ENCODE measurements at places on chromosomes 1 and 21. TPM values are rescaled to one million over a fixed set of nuclear protein-coding genes. Genes with fewer than 3 reads are reported as not detected.

- no peak for DNase-seq
Measured at GRCh38 chr1:40928699-40929098, 50.8 kb upstream of the CTPS1 start.

DNA sequence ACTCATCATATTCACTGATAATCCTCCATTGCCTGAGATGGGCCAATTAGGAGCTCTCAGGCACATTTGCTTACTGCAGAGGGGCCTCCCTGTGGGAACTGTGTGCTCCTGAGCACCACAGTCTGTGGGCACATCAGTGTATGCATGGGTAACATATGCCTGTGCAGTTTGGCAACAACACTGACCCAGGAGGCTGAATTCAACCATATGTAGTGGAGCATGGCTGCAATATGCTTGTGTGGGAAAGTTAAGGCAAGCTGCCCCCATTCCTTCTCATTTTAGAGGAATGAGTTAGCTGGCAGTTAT, 11.8 kb upstream of the FMOD start:
- DNase-seq: no peak

DNA sequence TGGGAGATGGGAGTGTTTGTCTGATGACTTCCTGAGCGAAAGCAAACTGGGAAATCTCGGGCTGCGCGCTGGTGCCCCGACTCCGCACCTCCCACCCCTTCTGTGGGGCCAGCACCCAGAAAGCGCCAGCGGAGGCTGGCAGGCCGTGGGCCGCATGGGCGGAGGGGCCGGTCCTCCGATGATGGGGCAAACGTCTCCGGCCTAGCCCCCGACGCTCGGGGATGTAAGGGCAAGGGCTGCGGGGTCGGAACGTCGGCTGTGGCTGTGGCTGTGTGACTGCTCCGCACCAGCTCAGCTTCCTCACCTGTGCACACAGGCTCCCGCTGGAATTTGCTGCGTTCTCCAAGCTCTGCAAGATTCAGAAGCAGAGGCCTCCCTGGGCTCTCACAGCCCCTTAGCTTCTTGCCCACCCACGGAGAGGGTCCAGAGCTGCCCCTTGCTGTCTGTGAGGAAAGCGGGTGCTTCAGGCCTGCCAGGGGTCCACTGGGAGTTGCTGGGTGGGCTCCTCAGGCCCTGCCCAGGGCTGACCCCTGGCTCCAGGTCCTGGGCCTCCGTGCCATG, 35.0 kb downstream of the COL18A1 start:
- DNase-seq: no peak

CTSS gene
- total RNA-seq: 21.3 TPM

DNA sequence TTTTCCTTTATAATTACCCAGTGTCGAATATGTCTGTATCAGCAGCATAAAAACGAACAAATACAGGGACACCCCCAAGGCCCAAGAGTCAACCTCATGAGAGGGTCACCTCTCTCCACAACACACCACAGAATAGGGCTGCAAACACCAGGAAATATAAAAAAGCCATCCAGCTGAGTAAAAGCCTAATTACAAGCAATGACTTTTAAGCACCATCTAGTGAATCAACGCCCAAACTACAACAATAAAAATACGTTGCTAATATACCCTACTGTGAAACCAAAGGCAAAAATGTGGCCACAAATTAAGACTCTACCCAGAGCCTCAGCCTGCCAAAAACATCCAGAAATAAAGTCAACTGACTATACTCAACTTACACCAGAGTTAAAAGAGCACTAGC, 817.9 kb upstream of the NEGR1 start:
- DNase-seq: no peak

CLCA1 gene
- total RNA-seq: not detected

ALX3 gene
- total RNA-seq: not detected

KRTAP7-1 gene
- total RNA-seq: not detected

SFT2D2 gene
- 25.3 TPM for total RNA-seq

IQGAP3 gene
- 65.3 TPM for total RNA-seq

STRIP1 gene
- total RNA-seq: 28.9 TPM

Data from epithelial cell of proximal tubule (primary cell).